ENCODE measurements at places on chromosomes 7 and 10.

DNA sequence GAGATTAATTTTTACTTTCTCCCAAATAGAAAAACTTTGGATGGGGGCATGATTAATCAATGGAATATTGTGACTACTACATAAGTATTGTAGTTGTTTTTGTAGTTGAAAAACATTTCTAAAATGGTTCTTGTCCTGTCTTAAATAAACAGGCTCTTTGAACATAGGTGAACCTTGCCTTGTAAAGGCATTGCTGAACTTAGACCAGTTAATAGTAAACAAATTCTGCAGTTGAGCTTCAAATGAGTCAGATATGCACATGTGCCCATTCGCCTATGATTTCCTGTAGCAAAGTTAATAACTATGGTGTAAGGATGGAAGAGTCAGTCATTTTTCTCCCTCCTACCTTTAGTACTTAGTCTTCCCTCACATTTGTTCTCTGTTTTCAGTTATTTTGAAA, 22.6 kb downstream of the CUTC start:
- no peak for DNase-seq

DNA sequence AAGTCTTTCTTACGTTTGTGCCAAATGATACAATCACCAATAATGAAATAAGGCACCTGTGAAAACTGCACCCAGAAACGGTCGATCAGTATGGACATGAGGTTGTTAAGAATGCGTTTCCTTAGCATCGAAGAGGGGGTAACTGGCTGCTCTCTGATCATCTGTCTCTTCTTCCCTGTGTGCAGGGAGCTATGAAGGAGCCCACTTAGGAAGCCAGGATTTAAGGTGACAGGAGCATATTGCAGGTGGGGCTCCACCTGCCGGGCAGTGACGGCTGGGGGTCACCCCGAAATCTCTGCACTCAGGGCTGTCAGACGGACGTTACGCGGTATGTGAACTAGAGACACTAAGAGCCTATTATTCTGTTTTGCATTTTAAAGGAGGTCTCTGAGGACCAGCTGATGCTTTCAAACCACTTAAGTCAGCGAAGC, 64.5 kb downstream of the CARD11 start:
- DNase-seq: no peak

- no peak for DNase-seq
Observed at GRCh38 chr10:64534616-64535015, 1013.4 kb downstream of the REEP3 start.

GRCh38 chr7:83441-83840, 108.9 kb upstream of the FAM20C start:
- DNase-seq: no peak

Data from GM12891 (cell line).